ENCODE measurements at places on chromosomes 11 and 22.

DNA sequence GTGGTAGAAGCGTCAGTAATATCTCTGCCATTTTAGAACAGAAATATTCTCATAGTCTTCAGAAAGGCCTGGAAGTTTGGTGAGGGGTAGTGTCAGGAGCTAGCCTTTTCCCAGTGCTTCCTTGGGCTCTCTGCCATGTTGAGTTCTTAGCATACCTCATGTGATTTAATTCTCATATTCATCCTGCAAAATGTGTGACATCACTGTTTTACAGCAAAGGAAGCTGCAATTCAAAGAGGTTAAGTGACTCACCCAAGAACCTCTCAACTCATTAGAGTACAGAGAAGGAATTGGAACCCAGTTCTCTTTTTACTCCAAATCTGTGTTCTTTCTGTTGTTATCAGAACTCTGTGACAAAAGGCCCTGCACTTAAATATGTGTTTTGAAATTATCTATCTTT lies 72.1 kb downstream of the RNF169 start:
- no peak for DNase-seq

DNA sequence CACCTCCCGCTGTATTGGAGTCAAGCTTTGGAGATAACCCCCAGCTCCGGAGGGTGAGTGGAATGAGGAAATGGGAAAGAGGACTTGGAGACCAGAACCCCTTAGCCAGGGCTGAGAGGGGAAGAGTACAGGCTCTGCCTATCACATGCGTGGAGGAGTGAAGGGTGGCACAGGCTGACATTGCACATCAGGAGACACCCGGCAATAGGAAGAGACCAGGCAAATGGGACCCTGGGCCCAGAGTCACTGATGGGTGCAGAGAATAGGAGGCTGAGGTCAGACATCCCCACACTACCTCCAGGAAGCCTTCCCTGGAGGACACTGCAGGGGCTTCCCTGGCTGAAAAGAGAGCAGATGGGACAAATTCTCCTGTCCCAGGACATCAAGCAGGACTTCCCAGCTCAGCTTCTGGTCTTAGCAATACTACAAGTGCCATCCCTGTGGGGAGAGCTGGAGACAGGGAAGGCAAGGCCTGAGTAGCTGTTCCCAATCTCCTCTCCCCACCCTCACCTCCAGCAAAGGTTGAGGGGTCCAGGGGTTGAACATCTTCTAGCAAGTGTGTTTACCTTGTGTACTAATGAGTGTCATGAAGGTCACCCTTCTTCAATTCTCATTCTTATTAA lies 160.7 kb downstream of the BUD13 start:
- DNase-seq, result no peak

DNA sequence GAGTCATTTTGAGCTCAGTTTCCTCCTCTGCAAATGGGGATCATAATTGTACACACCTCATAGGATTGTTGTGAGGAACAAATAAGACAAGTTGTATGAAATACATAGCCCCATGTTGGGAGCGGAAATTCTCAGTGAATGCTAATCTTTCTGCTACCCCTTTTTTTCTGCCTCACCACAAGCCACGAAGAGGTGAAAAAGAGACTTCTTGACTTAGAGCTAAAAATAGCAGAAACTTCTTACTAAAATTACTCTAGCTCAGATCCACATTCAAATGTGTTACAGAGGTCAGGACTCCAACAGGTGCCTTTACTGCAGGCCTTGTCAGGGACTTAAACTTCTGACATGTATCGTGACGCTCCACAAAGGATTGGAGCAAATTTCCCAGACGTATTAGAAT lies 128.5 kb downstream of the MIAT start:
- no peak for DNase-seq

GRCh38 chr11:60916669-60917206 lies 2.8 kb downstream of the TMEM109 start:
- no peak for DNase-seq

DNA sequence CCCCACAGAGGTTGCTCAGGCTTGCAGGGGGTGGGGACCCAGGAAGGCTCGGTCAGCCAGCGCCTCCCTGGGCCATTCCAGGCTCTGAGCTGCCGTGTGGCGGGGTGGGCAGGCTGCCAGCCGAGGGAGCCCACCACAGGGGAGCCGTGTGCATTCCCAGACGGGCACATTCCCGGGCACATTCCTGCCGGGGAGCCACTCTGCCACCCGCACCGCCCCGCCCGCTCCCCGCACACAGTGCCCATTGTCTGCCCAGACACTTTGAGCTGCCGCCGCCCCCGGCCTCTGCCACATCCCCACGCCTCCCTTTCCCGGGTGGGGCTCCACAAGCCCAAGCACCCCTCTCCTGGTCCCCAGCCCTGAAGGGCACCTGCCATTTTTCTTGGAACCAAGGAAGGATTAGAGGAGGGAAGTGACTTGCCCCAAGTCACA lies 27.4 kb downstream of the RPL3 start:
- no peak for DNase-seq

GRCh38 chr11:68959465-68960293 lies 21.1 kb downstream of the MRGPRD start:
- DNase-seq, result no peak

DNA sequence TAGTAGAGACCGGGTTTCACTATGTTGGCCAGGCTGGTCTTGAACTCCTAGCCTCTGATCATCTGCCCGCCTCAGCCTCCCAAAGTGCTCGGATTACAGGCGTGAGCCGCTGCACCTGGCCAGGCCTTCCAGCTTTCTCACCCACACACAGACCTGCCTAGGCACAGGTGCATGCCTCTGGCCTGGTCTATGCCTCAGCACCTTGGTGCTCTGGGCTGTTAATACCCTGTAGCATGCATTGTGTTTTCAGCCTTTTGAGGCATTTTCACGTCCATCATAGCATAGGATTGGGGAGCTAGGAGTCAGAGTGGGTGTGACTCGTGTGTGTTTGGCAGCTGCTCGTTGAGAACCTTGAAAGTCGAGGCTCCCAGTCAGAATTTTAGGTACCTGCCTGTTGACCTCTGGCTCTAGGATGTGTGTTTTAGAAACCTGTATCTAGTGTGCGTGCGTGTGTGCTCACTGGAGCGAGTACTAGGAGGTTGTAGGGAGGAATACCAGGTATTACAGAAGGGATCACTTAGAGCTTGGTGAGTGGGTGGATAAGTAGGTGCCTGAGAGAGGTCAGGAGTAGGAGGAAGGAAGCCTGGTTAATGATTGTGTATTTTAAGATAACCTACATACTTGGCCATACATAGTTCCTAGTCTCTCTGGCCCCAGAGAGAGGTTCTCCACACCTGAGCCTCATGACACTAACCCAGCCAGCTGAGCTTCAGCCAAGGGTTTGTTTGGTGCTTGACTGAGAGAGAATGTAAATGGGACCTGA lies 20.0 kb downstream of the CRKL start:
- DNase-seq, result no peak

DNA sequence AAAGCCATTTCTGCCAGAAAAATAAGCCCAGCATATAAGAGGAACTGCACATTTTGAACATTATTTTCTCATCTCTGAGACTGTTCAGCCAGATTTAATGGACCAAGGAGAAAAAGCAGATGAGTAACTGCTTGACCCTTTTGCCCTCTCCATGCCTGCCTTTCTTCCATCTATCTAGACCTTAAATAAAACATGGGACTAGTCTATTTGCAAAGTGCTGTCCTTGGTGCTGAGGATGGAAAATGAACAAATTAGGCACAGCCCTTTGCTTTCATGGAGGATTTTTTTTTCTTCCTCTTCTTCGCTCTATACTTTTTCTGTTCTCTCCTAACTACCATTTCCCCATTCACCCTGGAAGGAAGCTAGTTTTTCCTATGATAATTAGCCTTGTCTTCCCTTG lies 361.3 kb downstream of the GRM5 start:
- no peak for DNase-seq

DNA sequence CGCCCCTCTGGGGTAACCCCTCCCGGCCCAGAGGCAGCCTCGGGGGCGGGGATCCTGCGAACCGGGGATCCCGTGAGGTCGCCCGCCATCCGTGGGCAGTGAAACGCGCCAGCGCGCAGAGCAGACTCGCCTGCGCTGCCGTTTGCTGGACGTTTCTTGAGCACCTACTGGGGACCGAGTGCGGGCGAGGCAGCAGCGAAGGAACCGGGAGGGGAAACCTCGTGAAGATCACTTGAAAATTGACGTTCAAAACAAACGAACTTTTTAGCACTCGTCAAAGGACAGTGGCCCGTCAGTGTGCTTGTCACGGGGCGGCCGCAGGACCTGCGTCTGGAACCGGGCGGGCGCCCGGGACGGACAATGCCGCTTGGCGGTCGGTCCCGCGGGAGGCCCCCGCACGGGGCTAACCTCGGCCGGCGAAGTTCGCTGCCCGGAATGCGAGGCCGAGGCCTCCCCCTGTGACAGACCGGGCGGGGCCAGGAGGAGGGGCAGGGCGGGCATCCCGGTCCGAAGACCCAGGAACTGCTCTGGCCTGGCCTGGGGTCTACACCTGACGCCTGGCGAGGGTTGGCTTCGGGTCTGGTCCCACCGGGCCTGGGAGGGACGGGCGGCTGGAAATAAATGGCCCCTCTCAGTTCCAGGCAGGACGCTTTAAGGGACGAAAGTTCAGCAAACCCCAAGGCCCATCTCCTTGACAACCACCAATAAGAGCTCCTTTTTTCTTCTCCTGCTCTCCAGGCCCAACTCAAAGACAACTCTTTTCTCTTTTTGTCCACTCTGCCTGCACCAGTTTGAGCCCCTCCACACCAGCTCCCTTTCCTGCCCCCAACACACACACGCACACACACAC lies 723 bp upstream of the SCUBE1 start:
- no peak for DNase-seq

DNA sequence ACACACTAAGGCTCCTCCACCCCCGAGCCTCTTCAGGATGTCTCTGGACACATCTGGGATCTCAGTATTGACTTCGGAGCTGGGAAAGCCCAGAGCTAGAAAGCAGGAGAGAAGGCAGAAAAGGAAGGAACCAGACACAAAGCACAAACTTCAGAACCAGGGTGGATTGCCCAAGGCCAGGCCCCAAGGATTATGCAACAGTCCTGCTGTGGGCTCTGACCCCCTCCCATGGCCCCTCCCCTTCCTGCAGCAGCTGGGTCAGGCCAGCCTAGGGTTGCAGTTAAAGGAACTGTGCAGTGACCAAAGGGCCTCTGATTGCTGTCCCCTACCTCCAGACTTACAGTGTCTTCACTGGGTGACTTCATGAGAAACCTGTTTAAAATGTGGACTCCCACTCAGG lies 5.3 kb downstream of the KCNE3 start:
- no peak for DNase-seq

- no peak for DNase-seq
Measured at GRCh38 chr11:17633279-17633986, 85.9 kb upstream of the MYOD1 start.

DNA sequence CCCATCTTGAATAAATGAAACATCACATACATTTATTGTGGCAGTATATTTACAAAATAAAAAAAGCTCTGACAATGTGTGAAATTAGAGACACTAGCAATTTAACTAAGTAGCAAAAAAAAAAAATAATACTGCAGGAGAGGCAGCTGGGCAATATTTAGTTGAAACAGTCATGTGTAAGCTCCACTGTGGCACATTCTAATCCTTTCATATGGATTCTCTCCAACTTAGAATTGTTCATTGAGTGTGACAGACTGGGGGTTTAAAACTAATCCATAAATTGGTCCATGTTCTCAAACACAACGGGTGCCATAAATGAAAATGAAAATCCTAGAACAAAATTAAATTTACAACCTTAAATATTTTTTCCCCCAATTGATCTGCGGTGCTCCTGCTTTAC lies 302.1 kb downstream of the CADM1 start:
- no peak for DNase-seq

DNA sequence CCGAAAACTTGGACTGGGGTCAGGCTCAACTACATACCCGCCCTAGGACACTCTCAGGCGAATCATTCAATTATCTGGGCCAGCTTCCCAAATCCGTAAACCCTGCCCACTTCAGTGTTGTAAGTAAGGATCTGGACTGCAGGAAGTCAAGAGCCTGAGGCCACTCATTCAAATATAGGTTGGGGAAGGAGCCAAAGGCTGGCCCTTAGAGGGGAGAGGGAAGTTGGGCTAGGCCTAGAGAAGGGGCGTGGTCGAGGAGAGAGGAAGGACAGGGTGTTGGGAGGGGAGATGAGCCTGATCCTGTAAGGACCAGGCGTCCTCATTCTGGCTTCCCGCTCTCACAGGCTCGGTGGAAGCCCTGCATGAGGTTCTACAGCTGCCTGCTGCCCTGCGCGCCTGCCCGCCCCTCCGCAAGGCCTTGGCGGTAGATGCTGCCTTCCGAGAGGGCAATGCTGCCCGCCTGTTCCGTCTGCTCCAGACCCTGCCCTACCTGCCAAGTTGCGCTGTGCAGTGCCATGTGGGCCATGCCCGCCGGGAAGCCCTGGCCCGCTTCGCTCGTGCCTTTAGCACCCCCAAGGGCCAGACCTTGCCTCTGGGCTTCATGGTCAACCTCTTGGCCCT lies 3.0 kb downstream of the SAC3D1 start:
- no peak for DNase-seq

DNA sequence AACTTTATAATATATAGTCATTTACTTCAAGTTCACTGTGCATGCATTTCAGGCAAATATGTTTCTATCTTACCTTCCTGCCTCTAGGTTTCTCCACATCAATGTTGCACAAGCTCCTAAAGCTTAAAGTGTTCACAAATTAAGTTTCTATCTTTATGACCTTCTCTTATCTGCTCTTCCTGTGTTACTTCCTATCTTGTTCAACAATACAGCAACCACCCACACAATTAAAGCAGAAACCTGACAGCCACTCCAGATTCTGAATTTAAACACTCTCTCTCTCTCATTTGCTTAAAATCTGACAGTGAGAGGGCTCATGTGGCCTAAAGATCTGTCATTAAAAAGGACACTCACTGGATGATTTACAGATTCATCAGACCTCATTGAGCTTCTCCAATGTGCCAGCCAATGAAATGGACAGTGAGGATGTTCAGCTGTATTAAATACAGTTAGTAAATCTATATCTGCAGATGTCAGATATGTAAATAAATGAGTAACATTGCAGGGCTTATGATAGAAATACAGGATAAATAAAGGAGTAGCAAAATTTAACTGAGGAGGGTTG lies 10.9 kb downstream of the PDGFD start:
- DNase-seq, result no peak

GRCh38 chr22:18997925-18998315 lies 61.8 kb upstream of the PRODH start:
- DNase-seq, result no peak

GRCh38 chr11:40235841-40236240 lies 1223.6 kb downstream of the LRRC4C start:
- no peak for DNase-seq

DNA sequence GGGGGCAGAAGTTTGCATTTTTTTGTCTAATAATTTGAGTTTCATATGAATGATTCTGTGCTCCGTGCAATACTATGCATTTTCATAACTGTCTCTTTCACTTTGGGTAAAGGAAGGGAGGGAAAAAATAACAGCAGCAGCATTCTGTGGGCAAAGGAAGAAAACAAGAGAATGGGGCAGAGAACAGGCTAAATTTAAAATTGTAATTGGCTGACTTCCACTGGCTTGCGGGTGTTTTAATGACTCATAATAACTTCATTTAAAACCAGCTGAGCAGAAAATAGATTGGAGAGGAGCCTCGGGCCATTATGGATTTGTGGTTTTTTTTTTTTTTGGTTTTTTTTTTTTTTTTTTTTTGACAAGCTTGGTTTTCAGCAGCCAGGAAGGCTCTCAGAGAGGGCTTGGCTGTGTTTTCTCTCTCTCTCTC lies 107.4 kb downstream of the ZBTB16 start:
- DNase-seq, result no peak

All from GM06990 (cell line).